Mesothelial cell of epicardium (in vitro differentiated cells): ENCODE measurements at places on chromosomes 5 and 9.

- DNase-seq = no peak
Measured at GRCh38 chr5:89246252-89246651, 363.3 kb upstream of the MEF2C start.

- no peak for DNase-seq
Measured at GRCh38 chr5:146402949-146403348, 44.2 kb upstream of the TCERG1 start.

DNA sequence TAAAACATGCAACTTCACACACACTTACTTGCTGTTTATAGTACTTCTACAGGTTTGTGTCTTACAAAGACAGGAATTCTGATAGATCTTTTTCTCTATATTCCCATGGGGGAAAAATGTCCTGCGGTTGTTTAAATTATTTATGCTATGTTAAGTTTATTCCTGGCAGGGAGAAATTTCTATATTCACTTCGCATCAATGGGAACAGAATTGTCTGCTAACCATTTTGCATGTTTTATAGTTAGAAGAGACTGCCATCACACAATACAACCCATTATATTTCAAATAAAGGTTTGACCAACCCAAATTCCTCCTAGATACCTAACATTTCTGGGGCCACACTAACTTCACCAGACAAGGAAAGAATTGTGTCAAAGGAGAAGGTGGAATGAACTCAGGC, 110.0 kb upstream of the PRR16 start:
- DNase-seq = no peak

GRCh38 chr5:67160272-67160671, 36.3 kb downstream of the CD180 start:
- DNase-seq = no peak

GRCh38 chr5:6767481-6768063, 54.3 kb downstream of the TENT4A start:
- no peak for DNase-seq

GRCh38 chr5:97071101-97071500, 71.3 kb downstream of the LIX1 start:
- DNase-seq = no peak

DNA sequence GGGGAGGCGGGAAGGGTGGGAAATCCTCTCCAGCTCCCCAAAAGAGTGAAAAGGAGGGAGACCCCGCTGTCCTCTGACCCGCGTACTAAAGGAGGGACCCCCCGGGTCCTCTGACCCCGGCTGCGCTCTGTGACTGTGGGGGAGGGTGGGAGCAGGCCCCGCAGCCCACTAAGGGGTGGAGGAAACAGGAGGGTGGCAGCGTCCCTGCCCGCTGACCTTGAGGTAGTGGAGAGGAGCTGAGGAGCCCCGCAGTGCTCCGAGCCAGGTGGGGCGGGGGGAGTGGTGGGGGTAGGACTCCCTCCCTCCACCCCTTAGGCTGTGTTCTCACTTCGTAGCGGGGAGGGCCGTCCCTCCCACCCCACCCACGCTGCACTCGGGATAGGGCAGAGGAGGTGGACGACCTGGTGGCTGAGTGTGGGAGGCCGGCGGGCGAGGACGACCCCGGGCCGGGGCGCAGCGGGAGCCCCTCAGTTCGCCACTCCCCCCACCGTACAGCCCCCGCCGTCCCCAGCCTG, 449 bp upstream of the ADCY2 start:
- DNase-seq = no peak

- no peak for DNase-seq
Measured at GRCh38 chr5:1472964-1473628, 27.9 kb upstream of the SLC6A3 start.

- no peak for DNase-seq
Measured at GRCh38 chr5:137696481-137696880, 39.4 kb downstream of the KLHL3 start.

DNA sequence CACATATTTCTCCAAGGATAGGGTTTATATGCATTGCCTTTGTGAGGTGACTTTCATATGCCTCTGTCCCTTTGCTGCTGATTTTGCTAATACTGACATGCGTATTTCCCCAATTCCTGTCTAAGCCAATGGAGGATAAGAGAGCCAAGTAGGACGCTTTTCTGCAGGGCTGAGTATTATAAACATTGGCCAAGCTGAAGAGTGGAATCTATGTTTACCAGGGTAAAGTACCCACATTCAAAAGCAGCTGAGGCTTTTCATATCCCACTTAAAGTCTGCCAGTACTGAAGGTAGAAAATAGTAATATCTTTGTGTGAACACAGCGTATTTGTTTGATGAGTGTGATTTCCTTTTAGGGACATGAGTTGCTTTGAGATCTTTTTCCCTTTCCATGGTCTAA, 128.8 kb upstream of the GPR151 start:
- DNase-seq = no peak

DNA sequence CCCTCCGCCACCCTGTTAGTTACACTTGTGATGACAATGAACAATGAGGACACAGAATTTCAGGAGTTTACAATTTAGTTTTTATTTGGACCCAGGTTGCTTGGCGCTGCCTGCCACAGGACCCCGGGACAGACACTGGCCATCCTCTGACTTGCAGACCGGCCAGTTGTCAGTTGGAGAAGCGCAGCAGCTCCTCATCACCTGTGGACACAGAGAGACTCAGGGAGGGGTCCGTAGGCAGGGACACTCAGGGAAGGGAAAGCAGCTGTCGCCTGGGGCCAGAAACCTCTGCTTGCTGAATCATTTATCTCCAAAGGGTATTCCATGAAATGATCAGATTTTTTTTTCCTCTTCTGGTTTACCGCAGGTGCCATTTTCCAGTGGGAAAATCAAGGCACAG, 18.0 kb downstream of the AMBP start:
- DNase-seq = no peak

GRCh38 chr5:92912283-92912682, 668.7 kb downstream of the NR2F1-AS1 start:
- DNase-seq = no peak

DNA sequence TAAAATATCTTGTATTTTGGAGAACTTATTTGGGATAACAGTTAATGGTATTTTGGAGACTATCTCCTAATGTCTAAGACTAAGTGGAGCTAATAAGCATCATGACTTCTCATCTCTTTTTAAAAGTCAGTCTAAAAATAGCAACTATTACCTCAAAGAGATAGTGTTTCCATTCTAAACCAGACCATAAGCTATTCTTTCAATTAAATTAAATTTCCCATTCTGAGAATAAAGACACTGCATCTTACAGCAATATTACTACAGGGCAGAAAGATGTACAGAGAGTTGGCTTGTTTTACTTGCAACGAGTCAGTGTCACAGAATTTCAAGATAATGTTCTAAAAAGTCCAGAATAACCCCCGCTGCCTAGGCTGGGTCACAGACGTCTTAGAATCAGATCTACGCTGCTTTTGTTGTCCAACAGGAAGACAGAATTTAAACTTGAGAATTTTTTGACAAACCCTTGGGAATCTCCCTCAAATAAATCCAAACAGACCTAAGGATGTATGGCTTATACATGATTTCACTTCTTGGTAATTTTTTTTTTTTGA, 98.9 kb downstream of the USP20 start:
- no peak for DNase-seq

DNA sequence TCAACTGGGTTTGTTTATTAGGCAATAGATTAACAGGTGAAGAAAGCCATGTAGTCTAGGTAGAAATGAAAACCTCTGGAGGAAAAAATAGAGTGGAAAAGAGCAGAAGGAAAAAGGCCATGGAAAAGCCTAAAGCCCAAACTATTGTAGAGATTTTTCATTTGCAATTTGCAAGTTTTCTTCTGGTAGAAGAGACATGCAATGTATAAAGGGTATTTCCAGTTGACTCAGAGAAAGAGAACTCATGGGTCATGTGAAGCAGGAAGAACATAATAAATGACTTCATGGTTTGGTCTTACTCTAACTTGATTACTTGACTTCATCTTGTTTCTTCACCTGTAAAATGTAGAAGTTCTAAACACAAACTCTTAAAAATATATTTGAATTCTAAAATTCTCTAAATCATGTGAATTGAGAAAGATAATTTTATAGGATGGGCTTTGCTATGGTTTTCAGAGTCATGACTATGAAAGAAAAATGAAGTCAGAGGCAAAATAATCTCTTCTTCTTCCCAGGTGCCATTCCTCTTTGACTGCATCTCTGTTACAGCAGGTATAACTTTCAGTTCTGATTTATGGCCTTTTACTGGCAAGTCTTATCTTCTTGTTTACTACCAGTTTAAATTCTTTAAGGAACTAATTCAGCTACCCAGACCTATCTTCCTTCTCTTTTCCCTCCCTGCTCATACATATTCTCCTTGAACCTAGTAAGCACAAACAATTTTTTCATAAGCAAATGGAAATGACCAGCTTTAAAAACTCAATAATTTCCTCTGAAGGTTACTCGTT, 47.7 kb upstream of the TMC1 start:
- no peak for DNase-seq

DNA sequence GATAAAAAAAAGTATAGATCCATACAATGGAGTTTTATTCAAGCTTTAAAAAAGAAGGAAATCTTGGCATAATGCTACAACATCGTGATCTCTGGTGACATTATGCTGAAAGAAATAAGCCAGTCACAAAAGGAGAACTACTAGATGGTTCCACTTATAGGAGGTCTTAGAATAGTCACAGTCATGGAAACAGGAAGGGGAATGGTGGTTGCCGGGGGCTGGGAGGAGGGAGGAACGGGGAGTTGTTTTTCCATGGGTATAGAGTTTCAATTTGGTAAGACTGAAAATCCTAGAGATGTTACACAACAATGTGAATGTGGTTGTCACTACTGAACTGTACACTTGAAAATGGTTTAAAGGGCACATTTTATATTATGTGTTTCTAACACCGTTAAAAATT, 94.5 kb downstream of the CFAP90 start:
- DNase-seq = no peak

DNA sequence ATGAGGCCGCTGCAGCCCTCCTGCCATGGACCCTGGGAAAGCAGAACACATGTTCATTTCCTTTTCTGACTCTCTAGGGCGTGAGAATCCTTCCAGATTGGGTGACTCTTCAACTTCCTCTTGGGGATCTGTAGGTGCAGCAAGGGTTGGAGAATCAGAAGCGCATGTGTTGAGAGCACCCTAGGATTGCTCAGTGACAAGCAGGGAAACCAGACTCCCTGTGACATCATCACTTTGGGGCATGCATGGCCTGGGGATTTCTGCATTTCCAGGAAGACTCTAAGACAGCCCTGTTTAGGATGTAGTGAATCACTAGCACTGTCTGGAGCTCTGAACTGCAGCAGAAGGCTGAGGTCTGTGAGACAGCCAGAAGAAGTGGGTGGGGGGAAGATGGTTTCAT, 15.1 kb upstream of the LCP2 start:
- DNase-seq = no peak

DNA sequence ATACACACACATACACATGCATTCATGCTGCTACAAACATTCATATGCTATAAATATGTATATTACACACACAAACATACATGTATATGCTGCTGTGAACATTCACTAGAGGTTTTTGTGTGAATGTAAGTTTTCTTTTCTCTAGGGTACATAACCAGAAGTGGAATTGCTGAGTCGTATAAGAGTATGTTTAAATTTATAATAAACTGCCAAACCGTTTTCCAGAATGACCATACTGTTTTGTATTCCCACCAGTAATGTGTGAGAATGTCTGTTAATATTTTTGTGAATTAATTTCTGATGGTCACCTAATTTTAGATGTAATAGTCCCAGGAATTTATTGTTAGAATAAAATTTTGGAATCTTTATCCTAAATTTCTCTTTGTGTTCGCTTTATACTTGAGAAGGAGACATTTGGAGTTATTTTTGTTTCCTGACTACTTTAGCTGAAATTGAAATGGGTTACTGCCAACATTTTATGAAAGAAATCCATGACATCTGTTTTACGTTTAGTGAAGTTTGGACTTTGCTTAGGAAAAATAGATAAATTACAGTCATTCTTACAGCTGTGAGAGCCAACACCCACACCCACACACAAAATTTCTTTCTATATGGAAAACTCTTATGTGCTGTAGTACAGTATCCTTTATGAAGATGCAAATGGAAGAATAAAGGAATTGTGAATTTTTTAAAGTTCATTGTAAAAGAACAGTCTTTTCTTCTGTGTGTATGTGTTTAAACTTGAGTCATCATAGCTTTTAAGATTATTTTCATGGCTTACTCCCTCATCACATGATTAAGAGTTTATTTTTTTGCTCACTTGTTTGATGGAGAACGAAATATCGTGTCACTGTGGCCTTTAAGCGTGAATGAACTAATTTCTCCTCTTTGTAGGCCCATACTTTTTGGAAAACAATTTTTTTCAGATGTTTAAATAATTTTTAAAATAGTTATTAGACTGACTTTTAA, 24.3 kb downstream of the CENPP start:
- no peak for DNase-seq

- DNase-seq = no peak
Measured at GRCh38 chr9:33013962-33014664, 11.0 kb upstream of the DNAJA1 start.

DNA sequence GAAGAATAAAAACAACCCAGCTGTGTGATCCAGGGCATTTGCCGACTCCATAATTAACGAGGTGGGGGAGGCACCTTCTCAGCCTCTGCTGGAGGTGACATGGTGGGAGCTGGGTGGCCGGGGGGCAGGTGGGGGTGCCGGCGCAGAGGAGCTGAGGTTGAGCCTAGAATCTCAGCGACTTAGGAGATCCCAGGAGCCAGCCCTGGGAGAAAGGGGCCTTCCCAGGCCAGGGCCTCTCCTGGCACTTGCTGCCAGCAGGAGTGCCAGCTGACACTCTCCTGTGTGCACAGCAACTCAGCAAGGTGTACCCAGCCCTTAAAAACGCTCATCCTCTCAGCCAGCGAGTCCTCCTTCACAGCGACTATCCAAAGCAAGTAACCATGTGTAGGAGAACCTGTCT, 62.8 kb upstream of the FCN1 start:
- DNase-seq = no peak

DNA sequence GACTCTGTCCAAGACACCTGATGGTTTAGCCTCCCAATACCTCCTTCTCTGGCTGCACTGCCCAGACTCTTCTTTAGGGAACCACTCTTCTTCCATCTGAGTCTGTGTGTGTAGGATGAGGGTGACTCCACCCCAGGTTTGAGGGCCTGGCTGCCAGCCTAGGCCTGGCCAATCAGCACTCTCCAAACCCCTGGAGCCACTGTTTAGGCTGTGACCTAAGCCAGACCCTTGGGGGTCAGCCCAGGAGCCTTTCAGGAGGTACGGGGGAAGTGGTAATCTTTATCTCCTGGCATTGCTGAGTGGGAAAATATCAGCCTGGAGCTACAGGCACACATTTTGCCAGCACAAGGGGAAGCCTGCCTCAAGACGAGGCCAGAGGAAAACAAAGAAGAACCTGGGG, 6.2 kb upstream of the ERGIC1 start:
- no peak for DNase-seq

DNA sequence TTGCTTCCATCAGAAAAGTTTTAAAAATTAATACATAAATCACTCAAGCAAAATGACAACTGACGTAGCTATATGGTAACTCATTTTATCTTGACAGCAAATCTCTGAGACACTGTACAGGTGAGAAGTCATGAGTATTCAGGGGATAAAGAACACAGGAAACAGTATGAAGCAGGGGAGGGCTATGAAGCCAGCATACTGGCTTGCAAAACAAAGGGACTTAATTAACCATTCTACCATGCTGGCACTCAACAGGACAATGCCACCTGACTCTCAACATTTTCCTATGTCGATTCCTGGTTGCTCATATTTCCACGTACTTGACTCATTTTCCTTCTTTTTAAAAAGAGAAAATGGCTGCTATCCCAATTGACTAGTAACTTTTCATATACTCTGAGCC, 151.4 kb upstream of the RETREG1 start:
- DNase-seq = no peak

GRCh38 chr5:104048231-104048630, 485.6 kb upstream of the NUDT12 start:
- no peak for DNase-seq

GRCh38 chr5:17352223-17352622, 134.8 kb downstream of the BASP1 start:
- no peak for DNase-seq
